ENCODE measurements at places on chromosomes 12 and 14.

- DNase-seq = no peak
Measured at GRCh38 chr12:50211392-50212070, 44.4 kb upstream of the CERS5 start.

DNA sequence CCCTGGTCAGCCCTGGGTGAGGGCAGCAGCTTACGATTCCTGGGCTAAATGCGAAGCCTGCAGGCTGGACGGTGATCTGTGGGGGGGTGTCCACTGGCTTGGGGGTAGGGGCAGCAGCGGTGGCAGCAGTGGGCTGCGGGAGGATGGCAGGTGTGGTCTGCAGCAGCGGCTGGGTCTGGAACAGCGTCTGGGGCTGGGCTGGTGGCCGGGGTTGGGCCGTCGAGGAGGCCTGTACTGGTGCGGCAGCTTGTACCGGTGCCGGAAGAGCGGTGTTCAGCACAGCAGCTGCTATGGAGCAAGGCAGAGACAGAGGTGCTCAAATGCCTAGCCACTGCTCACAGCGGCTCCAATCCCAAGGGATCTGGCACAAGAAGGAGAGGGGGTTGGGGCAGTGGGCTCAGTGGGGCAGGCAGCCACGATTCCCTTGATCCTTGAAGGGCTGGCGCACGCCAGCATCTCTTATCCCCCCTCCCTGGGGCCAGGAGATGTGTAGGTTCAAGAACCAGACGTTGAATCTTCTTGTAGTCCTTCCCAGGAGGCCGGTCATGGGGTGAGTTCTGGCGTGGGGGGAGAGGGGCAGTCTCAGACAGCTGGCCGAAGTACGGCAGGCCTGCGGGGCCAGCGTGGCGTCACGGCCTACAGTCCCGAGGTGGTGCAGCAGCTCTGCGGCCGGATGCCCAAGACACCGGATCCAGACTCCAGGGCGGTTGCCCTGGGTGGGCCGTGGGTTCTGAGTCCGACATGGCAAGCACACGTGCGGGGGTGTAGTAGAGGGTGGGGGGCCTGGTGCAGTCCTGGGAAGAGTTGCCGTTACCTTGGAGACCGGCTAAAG is 19.9 kb downstream of the POU6F1 start:
- DNase-seq = no peak

DNA sequence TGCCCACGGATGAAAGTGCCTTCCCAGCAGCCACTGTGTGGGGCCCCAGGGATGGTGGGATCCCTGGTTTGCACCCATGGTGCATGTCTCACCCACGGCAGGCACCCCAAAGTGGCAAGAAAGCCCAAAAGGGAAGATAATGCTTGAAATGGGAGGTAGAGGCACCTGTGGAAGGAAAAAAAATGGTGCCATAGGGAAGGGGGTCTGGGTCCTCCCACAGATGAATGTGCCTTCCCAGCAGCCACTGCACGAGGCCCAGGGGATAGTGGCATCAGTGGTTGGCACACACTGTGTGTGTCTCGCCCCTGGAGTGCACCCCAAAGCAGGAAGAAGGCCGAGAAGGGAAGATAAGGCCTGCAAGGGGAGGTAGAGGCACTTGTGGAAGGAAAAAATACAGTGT is 264.2 kb downstream of the ALG10 start:
- no peak for DNase-seq

DNA sequence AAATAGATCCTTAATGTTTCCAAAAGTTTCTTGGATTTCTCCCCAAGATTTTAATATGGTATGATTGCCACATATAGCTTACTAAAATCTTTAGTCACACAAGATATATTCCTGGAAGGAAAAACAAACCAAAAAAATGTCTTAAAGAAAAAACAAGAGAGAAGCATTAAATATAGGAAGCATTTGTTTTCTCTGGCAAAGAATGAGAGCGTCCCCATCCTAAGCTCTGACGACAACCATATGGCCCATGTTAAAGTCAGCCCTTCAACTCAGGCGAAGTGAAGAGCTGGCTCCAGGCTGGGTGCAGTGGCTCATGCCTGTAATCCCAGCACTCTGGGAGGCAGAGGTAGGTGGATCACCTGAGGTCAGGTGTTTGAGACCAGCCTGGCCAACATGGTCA is 35.6 kb downstream of the GCH1 start:
- DNase-seq = no peak

DNA sequence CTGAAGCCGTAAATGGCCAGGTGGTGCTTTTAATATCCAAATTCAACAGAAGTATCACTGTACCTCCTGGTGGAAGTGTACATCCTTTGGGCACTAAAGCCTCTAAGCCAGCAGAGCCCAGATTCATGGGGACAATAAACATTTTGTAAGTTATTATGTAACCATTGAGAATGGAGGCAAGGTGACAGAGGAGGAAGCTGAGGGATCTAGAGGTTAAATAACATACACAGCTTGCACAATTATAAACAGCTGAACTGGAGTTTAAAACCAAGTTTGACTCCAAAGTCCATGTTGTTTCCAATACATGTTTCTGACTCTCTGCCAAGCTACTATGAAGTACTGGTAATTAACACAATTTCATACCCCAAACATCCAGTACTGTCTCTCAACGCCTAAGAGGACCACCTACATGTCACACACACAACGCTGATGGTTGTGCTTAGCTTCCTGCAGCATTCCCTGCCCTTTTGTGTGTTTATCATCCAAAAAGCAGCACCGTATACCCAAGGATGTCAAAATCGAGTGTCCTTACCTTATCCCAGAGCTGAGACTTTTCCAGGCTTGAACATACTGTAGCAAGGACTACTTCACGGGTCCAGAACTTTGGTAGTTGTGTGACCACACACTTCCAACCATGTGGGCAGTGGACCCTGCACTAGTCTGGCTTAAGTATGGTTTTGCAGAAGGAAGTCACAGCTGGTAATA is 41.3 kb downstream of the EGLN3 start:
- DNase-seq = no peak

DNA sequence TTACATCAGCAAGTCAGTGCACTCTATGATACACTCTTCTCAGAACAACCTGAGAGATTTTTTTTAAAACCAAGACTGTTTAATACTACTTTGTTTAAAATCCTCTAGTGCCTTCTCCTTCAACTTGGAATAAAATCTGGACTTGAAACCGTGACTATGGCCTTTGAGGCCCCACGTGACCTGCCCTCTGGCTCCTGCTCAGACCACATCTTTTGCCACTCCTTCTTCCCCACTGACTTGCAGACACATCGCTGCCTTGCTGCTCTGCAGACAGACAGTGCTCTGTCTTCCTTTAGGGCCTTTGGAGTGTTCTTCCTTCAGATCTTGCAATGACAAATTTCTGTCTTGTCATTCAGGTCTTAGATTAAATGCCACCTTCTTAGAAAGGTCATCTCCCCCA is 48.5 kb downstream of the TTC8 start:
- no peak for DNase-seq

DNA sequence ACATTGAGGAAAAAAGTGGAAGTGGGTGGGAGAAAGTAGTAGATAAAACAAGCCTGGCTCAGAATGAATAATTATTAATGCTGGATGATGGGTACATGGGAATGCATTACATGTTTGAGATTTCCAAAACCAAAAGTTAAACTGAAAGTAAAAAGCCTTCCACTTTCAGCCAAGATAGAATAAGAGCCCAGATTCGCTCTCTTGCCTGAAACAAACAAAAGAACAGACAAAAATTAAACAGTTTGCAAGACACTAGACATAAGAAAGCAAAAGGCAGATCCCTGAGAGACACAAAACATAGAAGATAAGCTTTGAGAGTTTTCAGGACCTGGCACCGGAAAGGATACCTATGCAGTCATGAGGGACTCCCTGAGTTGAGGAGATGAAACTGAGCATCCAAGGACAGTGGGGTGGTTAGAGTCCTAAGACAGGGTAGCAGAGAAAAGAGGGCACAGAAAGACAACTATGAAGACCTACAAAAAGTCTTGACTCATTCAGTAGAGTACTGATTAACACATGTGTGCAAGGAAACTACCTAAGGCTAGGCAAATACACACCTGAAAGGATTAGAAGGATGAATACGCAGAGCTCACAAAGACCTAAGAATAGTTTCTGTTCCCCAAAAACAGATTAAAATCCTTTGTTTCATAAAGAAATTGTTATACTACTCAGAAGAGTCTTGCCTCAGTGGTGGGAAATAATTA is 54.1 kb downstream of the CEP83 start:
- no peak for DNase-seq

DNA sequence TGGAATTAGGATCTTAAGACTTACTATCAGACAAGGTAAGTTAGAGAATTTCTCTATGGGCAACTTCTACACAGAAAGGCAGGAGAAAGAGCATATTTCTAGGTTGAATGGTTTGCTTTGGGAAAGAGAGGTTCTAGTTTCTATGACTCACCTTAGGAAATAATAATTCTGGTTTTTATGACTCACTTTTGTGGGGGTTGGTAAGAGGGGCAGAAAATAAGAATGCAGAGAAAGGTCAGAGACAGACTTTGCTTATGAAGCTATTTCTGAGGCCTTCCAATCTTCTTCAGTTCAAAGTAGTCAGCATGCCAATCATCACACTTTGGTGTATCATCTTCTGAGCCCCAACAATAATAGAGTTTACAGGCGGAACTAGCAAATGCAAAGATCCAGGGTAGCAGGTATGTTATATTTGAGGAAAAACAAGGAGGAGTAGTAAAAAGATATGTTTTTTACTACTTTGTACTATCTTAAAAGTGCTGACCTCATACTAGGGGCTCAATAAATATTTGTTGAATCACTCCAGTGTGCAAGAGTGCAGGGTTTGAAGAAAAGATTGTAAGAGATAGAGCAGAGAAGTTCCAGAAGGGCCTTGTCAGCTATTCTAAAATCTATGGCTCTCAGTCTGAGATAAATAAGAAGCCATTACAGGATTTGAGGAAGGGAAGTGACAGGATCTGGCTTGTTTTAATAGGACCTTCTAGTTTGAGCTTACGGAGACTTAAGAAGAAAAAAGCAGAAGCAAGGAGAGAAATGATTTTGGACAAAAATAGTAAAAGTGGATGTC is 56.7 kb upstream of the LRFN5 start:
- DNase-seq = no peak

- DNase-seq = no peak
Measured at GRCh38 chr14:104794631-104794992, 936 bp downstream of the AKT1 start.

GRCh38 chr12:113149361-113150150 is at the start of gene CFAP73:
TSS of gene CFAP73 (plus strand) at chr12:113149724. CDS start at chr12:113149858, 134 bp downstream.
- DNase-seq = peak; percentile 47

GRCh38 chr14:51236314-51236713 is 3.7 kb upstream of the TMX1 start:
- no peak for DNase-seq

DNA sequence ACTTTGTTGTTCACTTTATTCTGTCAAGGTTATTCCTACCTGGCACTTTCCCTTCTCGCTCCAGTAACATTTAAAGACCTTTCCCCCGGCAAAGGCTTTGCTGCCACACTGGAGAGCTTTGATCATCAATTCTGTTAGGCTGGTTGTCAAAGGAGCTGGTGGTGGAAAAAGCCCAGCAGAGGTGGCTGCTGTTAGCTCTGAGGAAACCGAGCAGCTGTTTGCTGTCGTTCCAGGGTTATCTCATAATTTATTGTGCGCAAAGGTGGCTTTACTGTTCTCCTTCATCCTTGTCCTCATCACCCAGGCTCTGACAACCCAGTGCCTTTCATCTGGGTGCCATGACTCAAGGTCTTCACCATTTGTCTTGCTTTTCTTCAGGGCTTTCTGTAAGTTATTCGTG is 38.2 kb upstream of the CRADD start:
- no peak for DNase-seq

DNA sequence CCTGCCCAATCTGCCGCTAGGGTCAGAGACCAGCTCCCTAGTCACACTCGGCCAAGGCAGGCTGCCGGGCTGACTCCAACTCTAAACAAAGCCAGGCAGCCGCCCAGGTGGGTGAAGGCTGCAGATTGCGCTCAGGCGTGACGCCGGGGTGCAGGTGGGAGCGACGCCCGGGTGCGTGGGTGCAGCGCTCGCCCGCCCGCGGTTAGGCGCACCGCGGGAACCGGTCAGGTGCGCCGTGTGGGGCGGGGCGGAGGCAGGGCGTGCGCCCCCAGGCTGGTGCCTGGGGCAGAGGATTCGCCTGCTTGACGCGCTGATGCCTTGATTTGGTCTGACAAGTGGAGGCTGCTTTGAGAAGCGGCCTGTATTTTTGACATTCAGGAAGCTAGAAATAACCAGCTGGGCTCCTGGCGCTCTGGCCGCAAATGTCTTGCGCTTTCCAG is 126.7 kb upstream of the HIF1A start:
- no peak for DNase-seq

GRCh38 chr12:33830070-33830469 is 192.2 kb upstream of the ALG10 start:
- no peak for DNase-seq

- no peak for DNase-seq
Measured at GRCh38 chr12:2348482-2348852, 295.7 kb downstream of the CACNA1C start.

DNA sequence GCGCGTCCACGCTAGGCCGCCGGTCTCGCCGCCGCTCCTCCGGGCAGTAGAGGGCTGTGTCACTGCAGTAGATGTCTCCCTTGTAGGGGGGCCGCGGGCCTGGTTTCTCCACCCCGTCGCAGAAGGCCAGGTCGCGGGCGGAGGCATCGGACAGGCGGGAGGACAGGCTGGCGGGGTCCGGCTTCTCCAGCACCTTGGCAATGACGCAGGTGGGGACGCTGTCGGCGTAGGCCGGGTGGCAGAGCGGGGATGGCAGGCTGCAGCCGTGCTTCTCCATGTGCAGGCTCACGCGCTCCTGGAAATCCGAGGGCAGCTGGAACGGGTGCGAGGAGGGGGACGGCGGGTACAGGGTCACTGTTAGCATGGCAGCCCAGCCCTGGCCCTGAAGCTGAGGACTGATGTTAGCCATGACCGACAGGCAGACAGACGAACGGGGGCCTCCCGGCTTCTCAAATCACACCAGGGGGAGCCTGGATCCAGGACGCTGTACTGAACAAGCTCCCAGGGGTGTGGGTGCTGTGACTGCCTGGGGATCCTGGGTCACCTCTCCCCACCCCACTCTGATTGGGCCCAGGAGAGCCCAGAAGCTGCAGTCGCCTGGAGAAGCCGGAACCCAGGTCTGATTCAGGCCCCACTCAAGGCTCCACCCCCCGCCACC is 48.1 kb downstream of the BEGAIN start:
- no peak for DNase-seq

DNA sequence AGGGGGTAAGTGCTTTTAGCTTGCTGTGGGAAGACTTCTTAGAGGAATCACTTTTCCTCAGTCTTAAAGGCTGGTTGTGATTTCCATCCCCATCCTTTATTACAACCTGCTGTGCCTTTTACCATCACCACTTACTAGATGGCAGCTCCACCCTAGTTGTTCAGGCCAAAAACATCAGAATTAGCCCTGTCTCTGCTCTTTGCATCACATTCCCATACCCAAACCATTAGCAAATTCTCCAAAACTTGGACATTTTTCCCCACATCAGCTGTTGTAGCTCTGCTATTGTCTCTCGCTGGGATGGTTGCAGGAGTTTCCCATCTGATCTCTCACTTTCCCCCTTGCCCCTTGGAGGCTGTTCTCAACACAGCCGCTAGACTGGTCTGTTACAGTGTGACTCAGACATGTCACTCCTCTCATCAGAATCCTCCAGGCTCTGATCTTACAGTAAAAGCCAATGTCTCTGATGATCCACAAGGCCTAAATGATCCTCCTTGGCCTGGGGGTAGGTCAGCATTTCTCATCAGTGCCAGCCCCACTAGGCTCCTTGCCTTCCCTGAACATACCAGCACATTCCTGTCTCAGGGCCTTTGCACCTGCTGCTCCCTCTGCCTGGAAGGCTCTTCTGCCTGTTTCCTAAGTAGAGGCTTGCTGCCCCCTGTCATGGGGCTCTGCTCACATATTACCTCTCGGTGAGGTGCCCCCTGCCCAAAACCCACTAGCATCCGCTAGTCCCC is 102.5 kb downstream of the BEGAIN start:
- DNase-seq = no peak
